ENCODE measurements at places on chromosomes 3 and 15.
A peak's percentile ranks its signal among the peaks of the same experiment; 100 is the strongest.

- peak overlapping the region; percentile 96 for H3K27ac ChIP-seq
- peaks cover 36% of the 10 kb centered on the region for H3K4me1 ChIP-seq
- peak; percentile 88 for DNase-seq
- H3K4me3 ChIP-seq = peak overlapping the region; percentile 96
- H3K27me3 ChIP-seq = no peaks in the 10 kb centered on the region
- peaks cover 32% of the 10 kb centered on the region for H3K36me3 ChIP-seq
These were observed 980 bp upstream of the RAB27A start for GRCh38 chr15:55290528-55291057.

GRCh38 chr3:73234354-73235014 is 173.0 kb downstream of the EBLN2 start:
- H3K27ac ChIP-seq = no peak overlapping the region
- no peak overlapping the region for H3K4me3 ChIP-seq
- no peaks in the 10 kb centered on the region for H3K4me1 ChIP-seq
- no peak for DNase-seq
- no peaks in the 10 kb centered on the region for H3K27me3 ChIP-seq
- H3K36me3 ChIP-seq = no peaks in the 10 kb centered on the region

DNA sequence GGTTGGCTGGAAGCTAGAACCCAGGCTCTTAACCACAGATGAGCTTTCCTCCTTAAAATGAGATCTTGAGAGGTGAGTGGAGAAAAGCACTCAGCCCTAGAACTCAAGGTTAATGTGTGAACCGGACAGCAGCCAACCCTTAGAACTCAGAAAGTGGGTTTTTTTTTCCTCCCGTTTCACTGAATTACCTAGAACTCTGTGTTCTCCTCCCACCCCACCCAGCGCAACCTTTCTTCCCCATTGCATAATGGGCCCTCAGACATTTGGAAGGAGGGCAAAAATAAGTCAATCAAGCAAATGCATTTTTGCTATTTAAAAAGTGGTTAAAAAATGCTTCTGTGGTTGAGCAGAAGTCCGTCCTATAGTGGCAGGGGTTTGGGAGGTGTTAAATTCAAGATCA is 36.7 kb downstream of the POC1A start:
- peaks cover 7% of the 10 kb centered on the region for H3K4me1 ChIP-seq
- no peak for DNase-seq
- no peaks in the 10 kb centered on the region for H3K27me3 ChIP-seq

DNA sequence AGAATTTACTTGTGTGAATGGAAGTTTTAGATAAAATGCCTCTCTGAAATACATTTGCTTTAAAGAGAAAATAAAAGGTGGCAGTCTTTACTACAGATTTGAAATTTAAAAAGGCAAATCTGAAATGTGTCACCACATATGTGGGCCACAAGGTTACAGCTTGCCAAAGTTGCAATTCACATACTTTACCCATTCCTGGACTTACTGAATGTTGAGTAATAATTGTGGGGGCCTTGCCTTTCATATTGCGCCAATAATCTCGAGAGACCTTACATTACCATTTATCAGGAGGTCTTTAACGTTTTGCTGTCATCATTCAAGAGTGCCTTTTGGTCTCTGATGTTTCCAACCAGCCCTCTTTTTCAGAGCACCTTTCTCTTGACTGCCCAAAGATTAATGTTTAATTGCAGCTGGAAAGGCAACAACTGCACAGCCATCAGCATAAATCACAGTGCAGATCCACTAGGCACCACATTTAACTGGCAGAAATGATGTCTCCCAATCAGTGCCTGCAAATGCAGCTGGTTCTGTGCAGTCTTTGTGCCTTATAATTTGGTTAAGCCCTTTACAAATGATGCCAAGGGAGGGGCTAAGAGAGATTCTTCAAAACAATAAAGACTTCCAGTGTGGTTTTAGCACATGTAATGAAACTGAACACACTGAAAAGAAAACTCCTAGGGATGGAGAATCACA is 206.8 kb downstream of the MAGI1 start:
- H3K4me1 ChIP-seq = no peaks in the 10 kb centered on the region
- no peak for DNase-seq
- H3K27me3 ChIP-seq = no peaks in the 10 kb centered on the region
- no peak overlapping the region for H3K4me3 ChIP-seq

GRCh38 chr3:60841355-60841754 is 409.9 kb downstream of the FHIT start:
- no peaks in the 10 kb centered on the region for H3K36me3 ChIP-seq
- H3K4me3 ChIP-seq = no peak overlapping the region
- no peak for DNase-seq
- H3K4me1 ChIP-seq = no peaks in the 10 kb centered on the region
- H3K27ac ChIP-seq = no peak overlapping the region

- no peak overlapping the region for H3K4me3 ChIP-seq
- no peak for DNase-seq
- peaks cover 25% of the 10 kb centered on the region for H3K36me3 ChIP-seq
- H3K4me1 ChIP-seq = peaks cover 17% of the 10 kb centered on the region
- H3K27ac ChIP-seq = no peak overlapping the region
These were observed 5.0 kb downstream of the CCNDBP1 start for GRCh38 chr15:43190178-43190577.

DNA sequence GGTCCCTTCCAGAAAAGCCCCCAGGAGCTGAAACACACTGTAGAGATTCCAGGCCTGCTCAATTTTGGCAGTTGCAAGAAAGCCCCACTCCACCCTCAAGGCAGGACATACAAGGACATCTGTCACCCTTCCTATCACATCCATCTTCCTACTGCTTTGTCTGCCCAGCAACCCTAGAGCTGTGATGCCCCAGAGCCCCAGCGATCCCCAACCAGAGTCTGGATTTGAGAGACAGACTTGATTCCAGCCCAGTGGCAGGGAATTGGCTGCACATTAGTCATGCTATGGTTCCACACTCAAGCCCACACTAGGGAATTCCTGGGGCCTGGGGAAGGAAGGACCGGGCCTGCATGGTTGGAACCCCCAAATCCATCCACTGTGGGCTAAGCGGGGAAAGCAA is 56.8 kb downstream of the ATP2B2 start:
- DNase-seq = no peak
- no peaks in the 10 kb centered on the region for H3K36me3 ChIP-seq
- no peak overlapping the region for H3K4me3 ChIP-seq
- H3K4me1 ChIP-seq = peaks cover 2% of the 10 kb centered on the region
- H3K27me3 ChIP-seq = peaks cover 9% of the 10 kb centered on the region
- no peak overlapping the region for H3K27ac ChIP-seq

DNA sequence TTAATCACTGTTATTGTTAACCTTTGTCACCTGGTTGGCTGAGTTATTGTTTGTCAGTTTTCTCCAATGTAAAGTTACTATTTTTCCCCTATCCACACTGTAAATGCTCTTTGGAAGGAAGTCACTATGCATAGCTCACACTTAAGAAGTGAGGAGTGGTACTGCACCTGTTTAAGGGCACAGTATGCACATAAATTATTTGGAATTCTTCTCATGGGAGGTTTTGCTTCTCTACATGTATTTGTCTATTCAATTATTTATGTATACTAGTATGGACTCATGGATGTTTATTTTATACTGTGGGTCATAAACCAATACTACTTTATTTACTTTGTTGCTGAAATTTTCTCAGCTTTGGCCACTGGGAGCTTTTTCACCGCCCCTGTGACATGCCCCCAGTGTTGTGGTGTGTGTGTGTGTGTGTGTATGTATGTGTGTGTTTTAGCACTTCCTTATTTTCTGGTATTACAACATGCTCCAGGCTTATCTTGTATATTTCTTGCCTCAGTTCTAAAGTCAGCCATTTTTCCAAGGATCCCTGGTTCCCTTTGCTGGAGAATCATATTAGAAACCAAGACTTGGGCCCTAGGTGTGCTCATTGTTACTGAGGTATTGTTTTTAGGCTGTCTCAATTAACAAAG is 290.5 kb downstream of the KBTBD8 start:
- H3K4me3 ChIP-seq = no peak overlapping the region
- no peaks in the 10 kb centered on the region for H3K36me3 ChIP-seq
- peaks cover 30% of the 10 kb centered on the region for H3K4me1 ChIP-seq
- H3K27me3 ChIP-seq = peaks cover 3% of the 10 kb centered on the region
- no peak overlapping the region for H3K27ac ChIP-seq

DNA sequence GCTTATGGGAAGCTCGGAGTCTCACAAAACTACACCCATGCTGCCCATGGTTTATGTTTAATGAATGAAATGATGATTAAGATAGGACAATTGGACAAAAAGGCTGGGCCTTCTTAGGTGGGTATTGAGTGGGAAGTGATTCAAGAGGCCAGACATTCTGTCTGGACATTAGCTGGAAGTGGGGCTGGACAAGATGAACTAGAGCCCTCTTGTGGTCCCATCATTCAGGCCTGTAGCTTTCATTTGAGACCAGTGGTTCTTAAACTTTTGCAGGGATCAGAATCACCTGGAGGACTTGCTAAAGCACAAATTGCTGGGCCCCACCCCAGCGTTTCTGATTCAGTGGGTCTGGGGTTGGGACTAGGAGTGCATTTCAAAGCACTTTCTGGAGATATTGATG is 290.4 kb upstream of the CTDSPL start:
- DNase-seq = no peak
- no peak overlapping the region for H3K4me3 ChIP-seq
- H3K27me3 ChIP-seq = peaks cover 5% of the 10 kb centered on the region
- H3K27ac ChIP-seq = no peak overlapping the region
- H3K36me3 ChIP-seq = peaks cover 4% of the 10 kb centered on the region
